Esophagus muscularis mucosa (tissue), 4 donors: ENCODE measurements at places on chromosomes 16 and 17.
A peak's percentile ranks its signal among the peaks of the same experiment; 100 is the strongest.

- peaks cover 36% of the 10 kb centered on the region for H3K27me3 ChIP-seq
- no peaks in the 10 kb centered on the region for H3K4me1 ChIP-seq
- no peaks in the 10 kb centered on the region for H3K36me3 ChIP-seq
- no peak overlapping the region for H3K4me3 ChIP-seq
Measured at GRCh38 chr17:79633993-79634813, 23.4 kb upstream of the RBFOX3 start.

DNA sequence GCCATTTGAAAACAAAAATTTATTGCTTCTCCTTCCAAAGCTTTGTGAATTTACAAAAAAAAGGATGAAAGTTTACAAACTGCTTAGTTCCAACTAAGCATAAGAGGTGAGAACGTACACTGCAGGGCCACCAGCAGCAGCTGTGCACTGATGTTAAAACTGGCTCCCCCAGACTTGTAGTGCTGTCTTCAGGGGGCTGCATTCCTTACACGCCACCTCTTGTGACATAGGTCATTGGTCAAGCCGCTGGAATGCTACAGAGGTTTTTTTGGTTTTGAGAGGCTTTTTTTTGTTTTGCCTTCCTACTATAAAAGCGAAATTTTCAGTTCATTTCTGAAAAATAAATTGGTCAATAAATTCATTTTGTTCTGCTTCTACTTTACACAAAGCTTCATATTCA, 6.9 kb downstream of the IFT20 start:
- no peak for DNase-seq
- no peaks in the 10 kb centered on the region for H3K27me3 ChIP-seq
- H3K4me1 ChIP-seq = peaks cover 4% of the 10 kb centered on the region
- no peak overlapping the region for H3K4me3 ChIP-seq
- peaks cover 53% of the 10 kb centered on the region for H3K36me3 ChIP-seq

GRCh38 chr17:68599552-68600066, 1.6 kb downstream of the FAM20A start:
- peaks cover 20% of the 10 kb centered on the region for H3K4me1 ChIP-seq
- peaks cover 7% of the 10 kb centered on the region for H3K27me3 ChIP-seq
- peak; percentile 80 for DNase-seq
- H3K27ac ChIP-seq = peak overlapping the region; percentile 72
- H3K36me3 ChIP-seq = no peaks in the 10 kb centered on the region
- peak overlapping the region; percentile 62 for H3K4me3 ChIP-seq

DNA sequence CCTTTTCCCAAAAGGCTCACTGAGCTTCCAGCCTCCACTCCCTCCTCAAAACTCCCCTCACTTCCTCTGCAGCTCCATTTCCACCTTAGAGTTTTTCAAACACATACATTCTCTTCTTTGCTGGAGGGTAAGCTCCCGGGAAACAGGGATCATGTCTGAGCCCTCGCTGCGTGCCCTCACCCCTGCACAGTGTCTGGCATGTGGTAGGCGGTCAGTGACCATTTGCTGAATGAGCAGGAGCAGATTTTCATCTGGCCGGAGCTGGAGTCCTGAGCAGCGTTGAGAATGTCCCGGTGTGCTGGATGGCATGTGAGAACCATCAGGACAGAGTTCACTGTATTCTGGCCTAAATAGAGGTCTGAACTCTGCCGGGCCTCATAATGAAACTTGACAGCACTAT, 274.5 kb downstream of the GRIN2A start:
- no peak overlapping the region for H3K4me3 ChIP-seq
- no peak overlapping the region for H3K27ac ChIP-seq
- H3K4me1 ChIP-seq = peaks cover 12% of the 10 kb centered on the region
- DNase-seq = peak; percentile 57

GRCh38 chr16:76771216-76771615, 419.8 kb upstream of the MON1B start:
- DNase-seq = no peak
- H3K4me3 ChIP-seq = no peak overlapping the region
- no peaks in the 10 kb centered on the region for H3K27me3 ChIP-seq
- H3K27ac ChIP-seq = no peak overlapping the region

DNA sequence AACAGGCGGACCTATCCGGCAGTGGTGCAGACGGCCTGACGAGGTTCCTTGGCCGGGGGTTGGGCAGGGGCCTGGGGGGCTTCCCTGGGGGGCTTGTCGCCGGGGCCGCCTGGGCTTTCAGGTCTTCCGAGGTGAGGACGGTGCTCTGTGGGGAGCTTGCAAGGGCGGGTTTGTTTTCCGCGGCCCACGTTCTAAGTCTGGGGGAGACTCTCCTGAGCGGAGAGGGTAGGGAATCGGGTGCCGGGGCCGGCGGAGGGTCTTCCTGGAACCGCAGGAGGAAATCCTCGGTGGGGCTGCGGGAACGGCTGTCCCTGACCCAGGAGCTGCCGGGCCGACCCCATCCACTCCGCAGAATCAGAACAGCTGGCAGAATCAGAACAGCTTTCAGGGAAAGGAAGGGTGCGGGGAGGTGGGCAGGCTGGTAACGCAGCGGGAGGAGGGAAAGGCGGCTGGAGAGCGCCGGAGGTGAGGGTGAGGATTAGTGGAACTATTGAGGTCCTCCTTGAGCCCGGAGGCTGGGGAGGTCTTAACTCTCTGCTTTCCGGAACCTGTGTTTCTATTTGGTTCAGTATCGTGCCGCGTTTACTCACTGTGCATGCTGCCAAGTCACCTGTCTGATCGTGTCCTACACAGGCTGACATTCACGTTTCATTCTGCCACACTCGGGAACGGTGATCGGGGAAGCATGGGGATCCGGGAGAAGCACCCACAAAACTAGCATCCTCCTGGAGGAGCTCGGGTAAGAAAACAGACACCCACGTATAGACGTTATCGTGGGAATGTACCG, 28.9 kb downstream of the CPSF4L start:
- peak overlapping the region; percentile 97 for H3K4me3 ChIP-seq
- peaks cover 17% of the 10 kb centered on the region for H3K36me3 ChIP-seq
- H3K27me3 ChIP-seq = no peaks in the 10 kb centered on the region
- no peak for DNase-seq
- peak overlapping the region; percentile 82 for H3K27ac ChIP-seq
- peaks cover 49% of the 10 kb centered on the region for H3K4me1 ChIP-seq

- no peaks in the 10 kb centered on the region for H3K27me3 ChIP-seq
- peaks cover 23% of the 10 kb centered on the region for H3K36me3 ChIP-seq
- H3K27ac ChIP-seq = peak overlapping the region; percentile 99
- peaks cover 59% of the 10 kb centered on the region for H3K4me1 ChIP-seq
Measured at GRCh38 chr17:8154608-8155155, 2.5 kb upstream of the PER1 start.

DNA sequence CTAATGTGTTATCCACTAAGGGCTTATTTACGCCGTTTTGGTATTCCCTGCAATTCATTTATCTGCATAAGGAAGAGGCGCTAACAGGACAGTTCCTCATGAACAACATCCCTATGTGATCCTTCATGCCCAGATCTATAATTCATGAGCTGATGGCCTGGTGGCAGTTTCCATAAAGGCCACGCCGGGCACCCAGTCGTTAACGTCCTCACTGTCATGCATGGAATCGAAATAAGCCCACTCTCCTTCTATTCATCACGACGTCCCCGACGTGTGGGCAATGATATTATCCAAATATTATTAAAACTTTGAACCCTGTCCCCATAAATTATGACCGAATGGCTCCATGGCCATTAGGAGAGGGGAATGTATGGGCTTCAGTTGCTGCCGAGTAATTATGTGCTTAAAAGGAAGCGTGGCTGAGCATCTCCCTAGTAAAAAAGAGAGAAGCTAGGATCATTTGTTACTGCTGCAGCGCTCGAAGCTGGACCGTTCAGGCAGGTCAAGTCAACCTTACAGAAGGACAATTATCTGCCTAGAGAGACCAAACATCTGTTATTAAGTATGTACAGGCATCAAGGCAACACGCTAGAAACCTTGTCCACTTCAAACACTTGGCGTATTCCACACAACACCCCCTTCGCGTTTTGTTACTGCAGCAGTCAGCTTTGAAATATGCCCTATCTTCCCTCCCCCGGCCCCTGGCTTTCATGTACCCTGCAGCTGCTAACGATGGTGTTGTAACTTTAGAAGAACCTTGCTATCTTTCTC, 94.0 kb upstream of the SALL1 start:
- H3K27ac ChIP-seq = no peak overlapping the region
- no peaks in the 10 kb centered on the region for H3K36me3 ChIP-seq
- no peak overlapping the region for H3K4me3 ChIP-seq
- H3K27me3 ChIP-seq = no peaks in the 10 kb centered on the region

DNA sequence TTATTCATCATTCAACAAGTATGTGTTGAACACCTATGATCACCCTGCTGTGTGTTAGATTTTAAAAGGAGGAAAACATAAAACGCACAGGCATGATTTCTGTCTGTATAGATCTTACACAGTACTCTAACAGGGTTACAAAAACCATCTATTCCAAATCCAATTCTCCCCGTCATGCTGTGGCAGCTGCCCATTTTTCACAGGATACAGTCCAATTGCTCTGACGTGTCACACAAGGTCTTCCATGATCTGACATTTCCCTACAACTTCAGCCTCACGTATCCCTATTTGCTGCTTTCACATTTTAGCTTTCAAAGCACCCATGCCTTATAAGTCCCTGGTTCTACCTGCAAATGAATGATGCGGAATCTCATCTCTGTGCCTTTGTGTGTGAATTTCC, 67.0 kb upstream of the CNTNAP4 start:
- no peak overlapping the region for H3K4me3 ChIP-seq
- no peaks in the 10 kb centered on the region for H3K27me3 ChIP-seq
- H3K36me3 ChIP-seq = no peaks in the 10 kb centered on the region
- H3K27ac ChIP-seq = no peak overlapping the region
- H3K4me1 ChIP-seq = no peaks in the 10 kb centered on the region
- no peak for DNase-seq

GRCh38 chr16:6964679-6965078, 368.0 kb upstream of the RBFOX1 start:
- H3K4me1 ChIP-seq = no peaks in the 10 kb centered on the region
- DNase-seq = no peak
- H3K4me3 ChIP-seq = no peak overlapping the region

DNA sequence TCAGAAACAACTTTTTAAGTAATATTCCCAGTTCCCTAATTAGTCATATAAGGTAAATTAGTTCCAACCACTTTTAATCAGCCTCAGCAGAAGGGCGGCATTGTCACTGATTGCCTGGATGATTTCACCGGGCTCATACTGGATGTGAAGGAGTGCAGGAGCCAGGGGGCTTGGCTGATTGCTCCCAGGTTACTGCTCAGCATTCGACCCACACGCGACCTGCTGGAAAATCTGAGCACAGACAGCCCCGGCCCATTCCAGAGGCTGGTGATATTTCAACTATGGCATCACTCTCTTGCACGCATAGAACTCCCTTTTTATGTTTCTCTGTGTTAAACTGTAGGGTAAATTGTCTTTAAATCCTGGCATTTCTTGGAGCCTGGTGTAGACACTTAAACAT, 34.2 kb downstream of the CPPED1 start:
- DNase-seq = no peak
- H3K4me3 ChIP-seq = no peak overlapping the region
- H3K36me3 ChIP-seq = no peaks in the 10 kb centered on the region
- H3K4me1 ChIP-seq = no peaks in the 10 kb centered on the region

GRCh38 chr16:62939687-62940086, 903.4 kb upstream of the CDH8 start:
- DNase-seq = no peak
- H3K36me3 ChIP-seq = no peaks in the 10 kb centered on the region
- no peaks in the 10 kb centered on the region for H3K4me1 ChIP-seq
- H3K27ac ChIP-seq = no peak overlapping the region
- no peak overlapping the region for H3K4me3 ChIP-seq
- H3K27me3 ChIP-seq = no peaks in the 10 kb centered on the region

DNA sequence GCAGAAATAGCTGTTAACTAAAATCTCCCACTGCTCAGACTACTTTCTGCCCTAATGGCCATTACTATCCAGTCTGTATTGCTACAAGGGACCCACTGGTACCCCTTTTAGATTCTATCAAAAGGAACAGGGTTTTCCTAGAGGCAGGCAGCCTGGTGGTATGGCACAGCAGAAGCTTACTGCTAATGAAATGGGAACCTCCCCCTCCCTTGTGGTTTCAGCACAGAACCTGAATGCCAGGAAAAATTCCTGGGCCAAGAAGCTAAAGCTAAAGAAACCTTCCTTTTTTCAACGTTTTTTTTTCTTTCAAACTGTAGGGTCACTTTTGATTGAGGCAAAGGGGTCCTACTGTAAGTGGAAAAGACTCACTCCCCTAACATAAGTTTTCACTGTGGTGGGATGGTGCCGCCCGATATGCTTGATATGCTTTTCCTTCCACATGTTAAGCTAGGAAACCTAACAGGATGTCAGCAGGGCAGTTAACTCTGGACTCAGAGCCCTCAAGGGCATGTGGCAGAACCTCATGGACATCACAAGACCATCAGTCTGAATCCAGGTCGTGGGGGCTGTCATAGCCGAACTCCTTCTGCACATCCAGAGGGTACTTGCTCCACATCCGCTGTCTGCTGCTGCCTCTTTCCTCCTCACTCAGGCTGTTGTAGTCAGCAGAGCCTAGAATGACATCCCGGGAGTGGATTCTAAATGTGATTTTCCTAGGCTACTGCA, 9.8 kb downstream of the SLC7A6OS start:
- H3K27ac ChIP-seq = no peak overlapping the region
- H3K4me1 ChIP-seq = peaks cover 46% of the 10 kb centered on the region
- H3K27me3 ChIP-seq = no peaks in the 10 kb centered on the region
- no peak overlapping the region for H3K4me3 ChIP-seq

GRCh38 chr16:22296225-22297113, 740 bp upstream of the POLR3E start:
- H3K4me1 ChIP-seq = peaks cover 39% of the 10 kb centered on the region
- H3K4me3 ChIP-seq = peak overlapping the region; percentile 90
- H3K27me3 ChIP-seq = peaks cover 4% of the 10 kb centered on the region
- no peaks in the 10 kb centered on the region for H3K36me3 ChIP-seq
- no peak for DNase-seq
- peak overlapping the region; percentile 92 for H3K27ac ChIP-seq
